ENCODE measurements at places on chromosomes 16 and 17.

GRCh38 chr16:711548-712320 lies 3.2 kb upstream of the METRN start:
- DNase-seq, result peak; percentile 75

- DNase-seq, result no peak
Measured at GRCh38 chr17:4477255-4477791, 21.4 kb upstream of the SPNS2 start.

DNA sequence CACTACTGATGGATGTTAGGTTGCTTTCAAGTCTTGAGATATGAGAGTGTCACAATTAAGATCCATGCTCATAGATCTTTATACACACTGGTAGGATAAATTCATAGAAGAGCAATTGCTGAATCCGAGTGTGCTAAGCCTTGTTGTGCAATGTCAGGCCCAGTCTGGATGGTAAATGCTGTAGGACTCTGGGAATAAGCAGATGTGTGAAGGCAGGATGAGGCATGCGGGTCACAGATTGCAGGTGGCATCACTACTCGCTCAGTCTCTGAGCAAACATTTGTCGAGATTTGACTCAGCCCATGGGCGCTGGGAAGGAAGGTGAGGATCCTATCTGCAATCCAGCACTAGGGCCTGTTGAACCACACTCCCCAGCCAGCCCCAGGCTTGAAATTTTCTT lies 40.7 kb downstream of the TMEM186 start:
- no peak for DNase-seq

GRCh38 chr17:35799942-35800341 lies 4.5 kb upstream of the MMP28 start:
- no peak for DNase-seq

DNA sequence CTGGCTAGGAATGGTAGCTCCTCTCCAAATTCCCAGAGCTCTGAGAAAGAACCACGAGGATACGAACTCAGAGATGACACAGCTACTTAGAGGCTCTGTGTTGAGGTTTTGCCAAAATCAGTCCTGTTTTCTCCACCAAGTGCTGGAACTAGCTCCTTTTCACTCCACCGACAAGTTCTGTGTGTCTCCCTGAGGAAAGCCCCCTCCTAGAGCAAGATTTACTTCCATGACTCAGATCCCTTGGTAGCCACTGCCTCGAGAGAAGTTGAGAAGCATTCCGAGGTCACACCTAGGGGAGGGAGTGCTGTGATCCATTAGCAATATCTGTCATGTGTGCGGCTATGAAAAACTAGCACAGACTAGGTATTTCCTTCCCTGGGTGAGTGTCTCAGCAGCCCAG lies 30.6 kb downstream of the IL21R start:
- peak; percentile 83 for DNase-seq

DNA sequence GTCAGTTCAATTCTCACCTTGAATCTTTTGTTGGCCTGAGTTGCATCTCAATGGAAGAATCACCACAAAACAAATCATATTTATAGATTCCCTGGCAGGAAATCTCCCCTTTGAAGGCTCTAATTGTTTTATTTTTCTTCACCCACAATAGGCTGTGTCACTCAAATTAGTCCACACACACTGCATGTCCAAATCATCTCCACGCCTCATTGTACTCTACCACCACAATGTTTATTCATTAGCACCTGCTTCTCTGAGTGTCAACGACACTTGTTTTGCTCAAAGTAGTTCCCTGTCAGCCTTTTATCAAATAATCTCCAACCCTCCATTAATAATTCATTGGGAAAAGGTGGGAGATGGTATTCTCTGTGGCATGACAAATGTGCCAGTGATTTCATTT lies 164.3 kb downstream of the ABCC12 start:
- DNase-seq, result no peak

- no peak for DNase-seq
Measured at GRCh38 chr16:85690469-85691064, 1.8 kb upstream of the GINS2 start.

DNA sequence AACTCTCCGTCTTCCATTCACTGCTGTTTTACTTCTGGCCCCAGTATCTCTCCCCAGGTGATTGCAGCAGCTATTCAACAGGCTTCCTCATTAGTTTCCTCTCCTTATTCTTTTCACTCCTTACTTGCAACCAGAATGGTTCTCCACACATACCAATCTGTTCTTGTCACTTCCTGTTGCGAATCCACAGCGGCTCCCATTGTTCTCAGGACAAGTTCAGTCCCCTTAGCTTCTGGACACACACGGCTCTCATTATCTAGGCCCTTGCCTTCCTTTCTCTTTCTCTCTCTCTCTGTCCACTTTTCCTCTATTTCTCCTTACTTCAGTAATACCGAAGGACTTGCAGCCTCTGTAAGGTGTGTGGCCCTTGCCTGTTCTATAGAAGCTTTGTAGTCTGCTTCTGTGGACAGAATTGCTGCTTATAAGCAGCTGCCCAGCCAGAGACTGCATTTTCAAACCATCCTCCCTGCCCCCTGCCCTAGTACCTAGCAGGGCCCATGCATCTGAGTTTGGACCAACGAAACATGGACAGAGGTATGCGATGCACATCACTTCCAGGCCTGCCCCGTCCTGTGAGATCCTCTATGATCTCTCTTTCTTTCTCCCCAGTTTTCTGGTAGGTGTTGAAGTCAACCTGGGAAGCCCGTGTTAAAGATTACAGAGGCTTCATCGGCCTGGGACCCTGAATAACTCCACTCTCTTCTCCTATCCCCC lies 45.7 kb downstream of the VAT1L start:
- peak; percentile 99 for DNase-seq

DNA sequence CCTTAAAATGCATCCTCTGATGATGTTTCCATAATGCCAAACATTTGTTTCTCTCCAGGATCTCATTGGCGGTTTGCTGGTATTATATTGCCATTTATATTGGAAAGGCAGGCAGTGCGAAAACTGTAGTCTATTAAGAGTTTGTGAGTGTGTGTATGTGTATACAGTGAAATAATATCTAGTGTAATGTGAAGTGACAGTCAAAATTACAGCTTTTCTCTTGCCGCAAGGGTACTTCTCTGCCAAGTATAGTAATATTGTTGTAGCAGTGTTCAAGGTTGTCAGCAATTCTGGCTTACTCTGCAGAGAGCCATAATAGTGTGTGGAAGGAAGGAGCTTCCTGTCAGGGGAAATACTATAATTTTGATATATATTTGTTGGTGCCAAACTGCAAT lies 178.6 kb downstream of the WWOX start:
- no peak for DNase-seq

- no peak for DNase-seq
Measured at GRCh38 chr17:59337741-59338299, 6.4 kb downstream of the YPEL2 start.

- DNase-seq, result peak; percentile 42
Measured at GRCh38 chr17:1043601-1044251, 46.8 kb downstream of the TIMM22 start.

- no peak for DNase-seq
Measured at GRCh38 chr16:14172200-14172809, 101.2 kb downstream of the MRTFB start.
